Liver (tissue), 10 donors: ENCODE measurements at places on chromosomes 5 and 9.

DNA sequence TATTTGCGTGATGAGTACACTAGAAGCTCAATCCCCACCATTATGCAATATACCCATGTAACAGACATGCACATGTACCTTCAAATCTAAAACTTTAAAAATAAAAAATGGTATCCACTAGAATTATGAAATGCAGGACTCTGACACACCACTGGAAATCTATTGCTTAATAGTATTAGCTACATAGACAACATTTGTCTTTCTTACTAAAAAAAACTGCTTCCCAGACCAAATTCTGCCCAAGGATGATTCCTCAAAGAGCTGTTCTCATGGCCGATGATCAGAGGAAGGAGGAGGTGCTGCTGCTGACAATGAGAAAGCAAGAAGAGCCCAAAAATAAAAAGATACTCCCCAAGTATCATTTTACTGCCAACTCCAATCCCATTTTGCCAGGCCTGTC lies 67.2 kb downstream of the TTC39B start:
- DNase-seq, result no peak

DNA sequence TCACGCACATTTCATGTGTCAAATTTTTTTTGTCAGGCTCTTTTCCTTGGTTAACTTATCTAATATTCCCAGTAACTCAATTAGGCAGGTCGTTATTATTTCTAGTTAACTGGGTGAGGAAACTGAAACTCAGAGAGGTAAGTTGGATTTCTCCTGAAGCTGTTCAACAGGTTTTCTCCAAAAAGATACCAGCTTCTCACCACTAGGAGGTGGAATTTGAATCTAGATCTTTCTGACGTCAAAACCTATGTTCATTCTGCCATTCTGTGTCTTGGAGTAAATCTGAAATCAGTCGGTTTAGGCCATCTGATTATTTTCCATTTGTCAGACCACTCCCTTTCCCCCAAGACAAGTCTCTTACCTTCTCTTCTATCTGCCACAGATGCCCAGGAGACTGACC lies 572.9 kb downstream of the ACTL7B start:
- no peak for DNase-seq

GRCh38 chr5:169697976-169698375 lies 60.9 kb downstream of the DOCK2 start:
- DNase-seq, result no peak

- DNase-seq, result no peak
Observed at GRCh38 chr5:163433271-163433670, 4.1 kb upstream of the CCNG1 start.

DNA sequence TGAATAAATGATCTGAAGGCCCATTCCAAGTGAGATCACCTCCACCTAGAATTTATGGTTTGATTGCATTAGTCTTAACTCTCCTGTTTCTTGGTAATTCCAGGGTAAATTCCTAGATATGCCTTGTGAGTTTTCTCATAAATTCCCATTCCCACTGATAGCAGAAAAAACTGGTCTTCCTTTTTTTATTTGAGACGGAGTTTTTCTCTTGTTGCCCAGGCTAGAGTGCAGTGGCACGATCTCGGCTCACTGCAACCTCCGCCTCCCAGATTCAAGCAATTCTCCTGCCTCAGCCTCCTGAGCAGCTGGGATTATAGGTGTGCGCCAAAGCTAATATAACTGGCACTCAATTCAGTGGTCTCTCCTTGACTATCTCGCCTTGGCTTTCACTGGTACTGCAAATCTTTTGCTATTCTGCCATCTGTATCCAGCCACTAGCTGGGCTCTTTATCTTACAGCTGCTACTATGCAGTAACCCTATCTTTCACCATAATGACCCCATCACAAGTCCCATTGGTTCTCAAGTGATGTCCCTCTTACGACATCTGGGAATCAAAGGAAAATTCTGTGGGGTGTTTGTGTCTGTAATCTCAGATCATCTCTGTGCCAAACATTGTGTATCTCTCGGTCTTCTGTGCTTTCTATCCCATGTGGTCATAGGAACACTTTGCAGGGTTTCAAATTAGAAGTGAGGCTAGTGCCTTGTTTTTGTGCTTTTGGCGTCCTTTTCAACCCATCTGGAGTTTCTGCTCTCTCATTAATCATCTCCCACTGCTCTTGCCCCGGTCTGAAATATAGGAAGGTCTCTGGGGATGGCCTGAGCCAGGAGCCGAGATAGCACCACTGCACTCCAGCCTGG lies 14.4 kb downstream of the HNRNPK start:
- DNase-seq, result no peak

GRCh38 chr9:93222890-93223259 lies 38.9 kb downstream of the WNK2 start:
- no peak for DNase-seq

DNA sequence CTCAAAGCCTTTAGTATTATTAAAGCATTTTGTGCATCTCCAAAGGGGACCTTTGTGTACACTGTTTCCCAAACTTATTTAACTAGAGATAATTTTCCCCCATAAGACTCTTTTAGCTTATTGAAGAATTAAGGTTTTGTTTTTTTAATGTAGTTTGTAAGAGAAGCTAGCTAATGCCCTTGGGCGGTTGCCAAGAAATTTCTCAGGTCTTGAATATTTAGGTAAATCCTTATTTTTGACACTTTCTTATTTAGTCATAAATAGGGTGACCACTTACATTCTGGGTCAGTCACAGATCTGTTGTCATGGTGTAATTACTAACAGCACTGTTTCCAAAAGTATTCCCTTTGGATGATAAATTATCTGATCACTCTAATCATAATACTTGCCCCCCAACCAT lies 27.2 kb downstream of the TNFAIP8 start:
- DNase-seq, result no peak

DNA sequence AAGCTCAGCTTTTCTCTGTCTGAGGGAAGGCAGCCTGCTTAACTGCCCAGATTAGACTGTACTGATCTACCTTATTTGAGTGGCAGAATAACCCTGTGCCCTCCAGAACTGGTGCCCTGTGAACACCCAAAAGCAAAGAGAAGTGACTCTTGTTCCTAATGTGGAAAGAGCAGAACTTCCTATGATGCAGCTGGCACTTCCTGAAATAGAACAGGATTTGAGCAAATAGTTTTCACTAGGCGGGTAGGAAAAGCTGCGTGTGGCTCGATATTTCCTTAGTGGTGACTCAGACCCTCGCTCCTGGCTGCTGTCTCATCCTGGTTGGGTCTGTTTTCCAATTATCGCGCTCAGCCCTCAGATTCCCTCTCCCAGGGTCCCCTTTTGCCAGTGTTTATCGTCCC lies 89.9 kb downstream of the SH3TC2 start:
- no peak for DNase-seq

GRCh38 chr5:170475294-170476000 lies 28.4 kb upstream of the KCNIP1 start:
- DNase-seq, result peak; percentile 30

GRCh38 chr9:124191691-124192395 lies 65.9 kb upstream of the NEK6 start:
- no peak for DNase-seq

- DNase-seq, result no peak
Observed at GRCh38 chr5:19701731-19702130, 286.3 kb downstream of the CDH18 start.

- no peak for DNase-seq
Observed at GRCh38 chr5:173750538-173751265, 134.3 kb upstream of the BOD1 start.

DNA sequence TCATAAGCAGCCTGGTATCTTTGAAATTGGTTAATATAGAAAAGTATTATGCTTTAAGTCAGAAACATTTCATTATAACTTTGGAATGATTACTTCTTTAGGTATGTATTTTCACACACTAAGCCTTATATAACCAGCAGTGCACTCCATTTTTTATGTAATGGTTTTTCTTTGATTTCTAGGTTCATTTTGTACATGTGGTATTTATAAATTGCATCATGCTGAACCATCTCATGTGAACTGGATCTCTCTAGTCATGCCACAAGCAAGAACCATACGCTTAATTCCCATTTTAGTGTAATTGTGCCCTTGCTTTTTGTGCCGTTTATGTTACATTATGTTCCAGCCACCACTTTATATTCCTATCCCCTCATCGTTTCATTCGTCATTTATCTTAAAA lies 38.6 kb upstream of the SRP19 start:
- no peak for DNase-seq
